Activated CD4-positive, alpha-beta T cell treated with anti-CD3 and anti-CD28 coated beads, Interleukin-2, amount 10 ng/mL, durations not matched to agents 24 days and 14 days (primary cell): ENCODE measurements at places on chromosomes 16 and 17.

DNA sequence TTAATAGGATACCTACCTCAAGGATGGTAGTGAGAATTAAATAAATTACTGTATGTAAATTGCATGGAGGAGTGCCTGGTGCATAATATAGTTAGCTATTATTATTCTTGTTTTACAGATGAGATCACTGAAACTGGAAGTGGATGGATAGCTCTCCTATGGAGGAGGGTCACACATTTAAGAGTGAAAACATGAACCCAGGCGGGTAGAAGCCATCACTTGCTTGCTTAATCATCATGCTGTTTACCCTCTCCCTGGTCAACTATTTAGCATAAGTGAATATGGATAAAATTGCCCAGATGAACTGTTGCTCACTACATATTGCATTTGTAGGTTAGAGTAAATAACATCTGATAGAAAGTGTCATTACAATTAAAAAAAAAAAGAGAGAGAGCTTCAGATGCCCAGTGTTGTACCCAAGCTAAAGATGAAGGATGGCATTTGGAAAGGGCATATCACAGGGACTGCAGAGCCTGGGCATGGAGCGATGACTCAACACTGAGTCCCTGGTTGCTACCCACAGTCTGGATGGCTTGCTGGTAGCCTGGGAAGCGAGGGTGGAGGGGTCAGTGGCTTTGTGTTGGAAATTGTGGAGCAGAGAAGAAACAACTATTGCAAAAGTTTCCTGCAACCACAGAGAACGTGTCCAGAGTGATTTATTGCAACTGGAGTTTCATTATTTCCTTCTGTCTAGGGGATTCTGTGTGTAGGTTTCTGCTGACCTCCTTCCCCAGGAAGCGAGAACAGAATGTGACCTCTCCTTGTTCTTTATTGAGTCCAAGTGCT lies 414.4 kb downstream of the SHISA9 start:
- DNase-seq = no peak

DNA sequence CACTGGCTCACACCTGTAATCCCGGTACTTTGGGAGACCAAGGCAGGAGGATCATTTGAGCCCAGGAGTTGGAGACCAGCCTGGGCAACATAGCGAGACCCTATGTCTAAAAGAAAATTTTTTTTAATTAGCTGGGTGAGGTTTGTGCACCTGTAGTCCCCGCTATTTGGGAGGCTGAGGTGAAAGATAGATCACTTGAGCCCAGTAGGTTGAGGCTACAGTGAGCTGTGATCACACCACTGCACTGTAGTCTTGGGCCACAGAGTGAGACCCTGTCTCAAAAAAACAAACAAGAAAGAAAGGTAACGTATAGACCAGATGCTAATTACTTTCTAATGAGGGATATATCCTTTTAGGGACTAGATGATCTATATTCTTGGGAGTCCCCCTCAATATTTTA lies 8.1 kb downstream of the NOL11 start:
- no peak for DNase-seq

GRCh38 chr16:49504626-49505025 lies 131.0 kb downstream of the C16orf78 start:
- no peak for DNase-seq

GRCh38 chr17:37117373-37118142 lies 168.8 kb downstream of the AATF start:
- DNase-seq = no peak

DNA sequence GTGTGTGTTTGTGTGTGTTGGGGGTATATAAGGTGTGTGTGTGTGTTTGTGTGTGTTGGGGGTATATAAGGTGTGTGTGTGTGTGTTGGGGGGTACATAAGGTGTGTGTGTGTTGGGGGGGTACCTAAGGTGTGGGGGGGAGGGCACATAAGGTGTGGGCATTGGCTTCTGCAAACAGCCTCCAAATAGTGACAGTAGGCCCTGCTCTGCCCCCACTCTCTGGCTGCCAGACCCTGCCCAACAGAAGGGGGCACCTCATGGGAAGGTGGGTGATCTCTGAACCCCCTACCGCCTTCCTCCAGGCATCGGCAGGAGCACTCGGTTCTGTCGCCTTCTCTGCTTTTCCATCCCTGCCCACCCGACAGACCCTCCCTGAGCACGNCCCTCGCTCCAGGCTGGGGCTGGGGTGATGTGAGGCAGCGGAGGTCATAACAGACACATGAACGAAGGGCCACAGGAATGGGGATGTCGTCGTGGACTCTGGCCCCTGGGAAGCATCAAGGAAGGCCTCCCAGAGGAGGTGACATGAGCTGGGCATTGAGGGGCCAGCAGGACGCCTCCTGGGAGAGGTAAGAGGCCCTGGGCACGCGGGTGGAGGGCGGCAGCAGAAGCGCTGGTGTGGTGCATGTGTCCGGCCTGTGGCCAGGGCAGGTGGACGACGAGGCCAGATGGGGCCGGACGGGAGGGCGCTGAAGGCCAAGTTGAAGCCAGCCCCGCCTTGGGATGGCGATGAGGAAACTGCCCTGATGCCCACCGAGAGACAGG lies 136.6 kb upstream of the RPH3AL start:
- DNase-seq = peak; percentile 81

GRCh38 chr17:52604105-52604504 lies 445.6 kb upstream of the CA10 start:
- DNase-seq = no peak

DNA sequence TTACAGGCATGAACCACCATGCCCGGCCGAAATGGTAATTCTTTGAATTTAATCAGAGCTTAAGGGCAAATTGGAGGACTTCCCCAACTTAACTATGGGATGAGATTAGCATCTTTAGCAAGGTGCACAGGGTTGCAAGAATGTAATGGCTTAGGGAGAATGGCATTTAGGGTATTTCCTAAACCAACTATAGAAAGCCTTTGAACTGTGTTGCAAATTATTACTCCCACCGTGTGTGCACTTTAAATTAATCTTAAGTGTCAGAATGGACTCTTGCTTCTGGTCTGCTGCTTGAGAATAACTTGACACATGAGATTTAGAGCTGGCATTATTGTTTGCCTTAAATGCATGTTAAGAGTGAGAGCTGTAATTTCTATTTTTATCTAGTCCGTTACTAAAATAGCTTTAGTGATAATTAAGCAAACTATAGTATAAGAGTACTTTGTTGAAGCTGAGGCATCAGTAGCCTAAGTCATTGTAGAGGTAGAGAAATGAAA lies 59.8 kb downstream of the TUBD1 start:
- no peak for DNase-seq

GRCh38 chr16:55836158-55836611 lies 3.3 kb upstream of the CES1 start:
- DNase-seq = no peak

DNA sequence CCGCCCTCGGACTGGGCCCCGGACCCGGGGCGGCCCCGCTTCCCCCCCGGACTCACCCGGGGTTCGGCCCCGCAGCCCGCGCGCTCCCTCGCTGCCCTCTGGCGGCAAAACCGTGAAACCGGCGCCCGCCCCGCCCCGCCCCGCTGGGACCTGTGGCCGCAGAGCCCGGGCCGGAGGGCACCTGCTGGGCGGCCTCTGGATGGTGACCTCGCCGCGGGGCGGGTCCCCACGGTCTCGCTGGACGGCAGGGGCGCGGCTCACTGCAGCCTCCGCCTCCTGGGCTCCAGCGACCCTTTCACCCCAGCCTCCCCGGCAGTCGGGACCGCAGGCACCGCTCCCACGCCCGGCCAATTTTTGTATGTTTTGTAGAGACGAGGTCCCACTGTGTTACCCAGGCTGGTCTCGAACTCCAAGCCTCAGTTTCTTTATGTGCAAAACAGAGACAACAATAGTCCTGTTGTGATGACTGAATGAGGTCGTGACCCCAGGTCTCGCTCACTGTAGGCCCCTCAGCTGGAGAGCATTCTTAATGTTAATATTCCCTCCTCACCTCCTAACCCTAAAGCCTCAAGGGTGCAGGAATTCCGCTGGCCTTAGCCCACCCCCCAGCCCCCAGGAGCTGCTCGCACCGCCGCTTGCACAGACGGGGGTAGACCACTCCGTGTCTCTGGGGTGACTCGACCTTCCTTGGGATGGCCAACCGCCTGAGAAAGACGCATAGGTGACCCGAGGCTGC lies 33.7 kb upstream of the RPH3AL start:
- peak; percentile 90 for DNase-seq

DNA sequence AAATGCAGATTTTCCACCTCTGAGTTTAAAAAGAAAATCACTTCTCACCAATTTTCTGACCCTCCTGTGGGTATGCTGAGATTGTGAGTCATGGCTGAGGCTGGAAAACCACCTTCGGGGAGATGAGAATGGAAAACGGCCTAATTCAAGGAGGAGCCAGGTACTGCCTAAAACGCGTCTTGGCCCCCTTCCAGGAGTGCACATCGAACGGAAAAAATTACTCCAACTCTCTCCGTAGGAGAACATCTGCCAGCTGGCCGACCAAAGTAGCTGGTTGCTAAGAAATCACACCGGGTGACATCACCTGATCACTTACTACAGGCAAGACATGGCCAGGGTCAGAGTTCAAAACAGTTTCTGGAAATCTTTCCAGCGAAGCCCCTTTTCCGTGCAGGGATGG lies 107.6 kb downstream of the ZNF423 start:
- DNase-seq = no peak

GRCh38 chr17:76872221-76872873 lies 4.1 kb downstream of the MGAT5B start:
- no peak for DNase-seq

DNA sequence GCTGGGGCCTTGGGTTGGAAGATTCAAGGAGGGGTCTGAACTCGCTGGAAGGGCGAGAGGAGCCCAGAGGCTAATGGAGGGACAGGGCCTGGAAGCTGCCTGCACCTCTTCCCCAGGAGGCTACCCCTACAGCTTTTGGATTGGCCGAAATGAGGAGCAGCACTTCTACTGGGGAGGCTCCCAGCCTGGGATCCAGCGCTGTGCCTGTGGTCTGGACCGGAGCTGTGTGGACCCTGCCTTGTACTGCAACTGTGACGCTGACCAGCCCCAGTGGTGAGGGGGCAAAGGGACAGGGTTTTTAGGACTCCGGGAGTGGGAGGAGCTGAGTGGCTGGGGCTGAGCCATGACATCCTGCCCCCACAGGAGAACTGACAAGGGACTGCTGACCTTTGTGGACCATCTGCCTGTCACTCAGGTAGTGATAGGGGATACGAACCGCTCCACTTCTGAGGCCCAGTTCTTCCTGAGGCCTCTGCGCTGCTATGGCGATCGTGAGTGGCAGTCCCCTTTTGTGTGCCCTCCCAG lies 8.8 kb downstream of the CNTNAP1 start:
- DNase-seq = no peak

- DNase-seq = no peak
Measured at GRCh38 chr17:56880133-56880532, 33.7 kb downstream of the TRIM25 start.

DNA sequence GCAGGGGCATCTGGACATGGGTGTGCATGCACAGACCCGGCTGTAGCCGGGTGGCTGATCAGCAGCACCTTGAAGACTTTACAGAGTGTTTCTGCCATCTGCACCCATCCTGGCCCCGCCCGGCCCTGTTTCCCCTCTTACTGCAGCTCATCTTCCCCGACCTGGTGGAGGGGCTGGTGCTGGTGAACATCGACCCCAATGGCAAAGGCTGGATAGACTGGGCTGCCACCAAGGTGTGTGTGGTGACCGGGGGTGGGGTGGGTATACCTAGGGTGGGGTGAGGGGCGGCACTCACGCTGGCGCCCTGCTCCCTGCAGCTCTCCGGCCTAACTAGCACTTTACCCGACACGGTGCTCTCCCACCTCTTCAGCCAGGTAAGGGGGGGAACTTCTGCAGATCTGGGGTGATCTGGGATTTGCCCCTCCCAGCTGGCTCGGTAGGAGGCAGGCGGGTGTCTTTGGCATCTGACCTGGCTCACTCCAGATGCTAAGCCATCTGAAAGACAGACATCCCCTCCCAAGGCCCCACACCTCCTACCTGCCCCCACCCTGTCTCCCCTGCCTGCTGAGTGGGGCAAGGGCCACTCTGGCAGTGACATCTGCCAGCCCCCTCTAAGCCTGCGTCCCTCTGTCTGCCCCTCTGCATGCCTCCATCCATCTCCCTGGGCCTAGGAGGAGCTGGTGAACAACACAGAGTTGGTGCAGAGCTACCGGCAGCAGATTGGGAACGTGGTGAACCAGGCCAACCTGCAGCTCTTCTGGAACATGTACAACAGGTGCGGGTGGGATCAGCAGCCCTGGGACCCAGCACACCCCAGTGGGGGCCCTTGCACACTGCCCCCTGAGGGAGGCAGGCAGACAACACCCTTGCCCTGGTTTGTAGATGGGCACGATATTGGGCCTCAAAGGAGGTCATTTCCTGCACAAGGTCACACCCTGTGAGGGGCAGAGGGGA lies 6.6 kb downstream of the NDRG4 start:
- no peak for DNase-seq

- no peak for DNase-seq
Measured at GRCh38 chr17:17421346-17422216, 55.2 kb upstream of the MED9 start.

GRCh38 chr17:1177016-1177700 lies 2.6 kb downstream of the ABR start:
- no peak for DNase-seq

DNA sequence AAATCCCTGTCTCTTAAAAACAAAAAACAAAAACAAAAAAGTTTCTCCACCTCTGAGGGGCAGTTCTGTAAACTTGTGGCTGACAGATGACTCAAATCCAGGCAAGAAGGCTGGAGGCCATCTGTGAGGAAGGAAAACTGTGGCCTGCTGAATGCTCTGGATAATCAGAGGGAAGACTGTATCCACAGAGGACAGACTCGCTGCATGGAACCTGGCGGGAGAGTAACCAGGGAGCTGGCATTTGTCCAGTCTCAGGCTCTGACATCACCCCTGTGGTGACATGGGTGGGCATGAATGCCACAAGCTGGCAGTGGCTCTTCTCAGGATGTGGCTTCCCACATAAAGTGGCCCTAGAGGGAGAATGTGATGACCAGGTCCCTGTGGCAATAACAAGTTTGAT lies 2.8 kb upstream of the KSR1 start:
- no peak for DNase-seq

GRCh38 chr17:62899361-62899760 lies 66.7 kb upstream of the TANC2 start:
- no peak for DNase-seq

- no peak for DNase-seq
Measured at GRCh38 chr17:2704031-2704889, 7.3 kb downstream of the CLUH start.

DNA sequence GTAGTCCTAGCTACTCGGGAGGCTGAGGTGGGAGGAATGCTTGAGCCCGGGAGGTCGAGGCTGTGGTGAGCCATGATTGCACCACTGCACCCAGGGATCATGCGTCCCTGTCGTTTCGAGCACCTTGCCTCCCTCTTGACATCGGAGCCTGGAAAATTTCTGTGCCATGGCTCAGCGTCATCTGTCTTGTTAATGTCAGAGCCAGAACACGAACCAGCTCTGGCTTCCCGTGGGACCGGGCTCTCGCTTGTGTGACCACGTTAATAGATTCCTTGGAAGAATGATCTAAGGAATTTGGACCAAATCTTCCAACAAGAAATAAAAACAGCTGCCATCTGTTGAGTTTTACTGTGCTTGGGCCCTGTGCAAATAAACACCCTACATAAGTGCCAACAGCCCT lies 117.7 kb downstream of the ABCC1 start:
- DNase-seq = no peak

GRCh38 chr17:60079401-60080243 lies 901 bp upstream of the HEATR6 start:
- DNase-seq = no peak
